B cell (primary cell): ENCODE measurements at places on chromosomes 3 and 15. TPM values are rescaled to one million over a fixed set of nuclear protein-coding genes. Genes with fewer than 3 reads are reported as not detected.

- H3K4me3 ChIP-seq: no peak overlapping the region
- H3K27me3 ChIP-seq: no peaks in the 10 kb centered on the region
- H3K27ac ChIP-seq: no peak overlapping the region
- no peaks in the 10 kb centered on the region for H3K4me1 ChIP-seq
- no peak for DNase-seq
These were observed 12.6 kb upstream of the APH1B start for GRCh38 chr15:63264688-63265293.

YEATS2 gene
- polyA plus RNA-seq: 20.2 and 21.8 TPM in 2 replicates

GRCh38 chr3:186311441-186311840, 50.6 kb downstream of the DGKG start:
- DNase-seq: no peak
- no peaks in the 10 kb centered on the region for H3K36me3 ChIP-seq
- no peaks in the 10 kb centered on the region for H3K4me1 ChIP-seq
- H3K4me3 ChIP-seq: no peak overlapping the region
- H3K27ac ChIP-seq: no peak overlapping the region

DNA sequence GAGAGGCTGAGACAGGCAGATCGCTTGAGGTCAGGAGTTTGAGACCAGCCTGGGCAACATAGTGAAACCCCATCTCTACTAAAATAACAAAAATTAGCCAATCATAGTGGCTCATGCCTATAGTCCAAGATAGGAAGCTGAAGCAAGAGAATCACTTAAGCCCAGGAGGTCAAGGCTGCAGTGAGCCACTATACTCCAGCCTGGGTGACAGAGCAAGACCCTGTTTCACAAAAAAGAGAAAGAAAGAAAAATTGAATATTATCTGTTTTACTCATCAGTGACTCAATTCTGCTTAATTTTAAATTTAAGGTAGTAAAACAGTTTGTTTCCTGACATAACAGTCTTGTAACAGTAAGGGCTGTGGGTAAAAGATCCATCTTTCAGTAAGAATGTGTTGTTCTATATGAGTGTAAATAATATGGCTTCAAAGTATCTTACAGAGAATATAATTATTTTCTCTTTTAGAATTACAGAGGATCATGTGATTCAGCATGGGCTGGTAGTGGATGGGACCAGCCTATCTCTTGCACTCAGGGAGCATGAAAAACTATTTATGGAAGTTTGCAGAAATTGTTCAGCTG, 85.8 kb downstream of the ATP11B start:
- H3K4me3 ChIP-seq: no peak overlapping the region
- no peak for DNase-seq
- H3K27ac ChIP-seq: no peak overlapping the region

DNA sequence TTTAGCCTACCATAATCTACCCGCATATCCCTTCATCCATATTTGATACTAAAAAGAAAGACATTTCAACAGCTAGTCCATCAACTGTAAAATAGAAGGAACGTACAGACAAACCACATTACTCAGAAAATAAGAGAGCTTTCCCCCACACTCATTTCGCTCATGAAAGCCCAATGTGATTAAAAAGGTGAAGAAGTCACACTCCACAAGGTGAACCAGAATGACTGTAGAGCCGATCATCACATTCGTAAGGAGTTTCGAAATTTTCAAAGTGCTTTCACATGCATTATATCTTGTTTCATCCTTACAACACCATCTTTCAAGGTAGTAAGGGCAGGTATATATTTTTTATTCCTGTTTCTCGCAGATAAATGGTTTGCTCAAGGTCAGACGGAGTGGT, 225.3 kb downstream of the FOXP1 start:
- DNase-seq: no peak
- H3K27ac ChIP-seq: peak overlapping the region; percentile 87
- H3K4me3 ChIP-seq: no peak overlapping the region
- no peaks in the 10 kb centered on the region for H3K27me3 ChIP-seq

SAMD7 gene
- not detected in 2 replicates for polyA plus RNA-seq

CD80 gene
- polyA plus RNA-seq: 9.3 and 15.0 TPM in 2 replicates

- H3K27me3 ChIP-seq: no peaks in the 10 kb centered on the region
- H3K4me1 ChIP-seq: no peaks in the 10 kb centered on the region
- H3K36me3 ChIP-seq: no peaks in the 10 kb centered on the region
- H3K4me3 ChIP-seq: no peak overlapping the region
- DNase-seq: no peak
These were observed 7.4 kb upstream of the TMPRSS7 start for GRCh38 chr3:112027142-112027541.

PGBD4 gene
- polyA plus RNA-seq: 2.5 and 4.9 TPM in 2 replicates

CDHR4 gene
- 0.18 and 0.33 TPM in 2 replicates for polyA plus RNA-seq

DNA sequence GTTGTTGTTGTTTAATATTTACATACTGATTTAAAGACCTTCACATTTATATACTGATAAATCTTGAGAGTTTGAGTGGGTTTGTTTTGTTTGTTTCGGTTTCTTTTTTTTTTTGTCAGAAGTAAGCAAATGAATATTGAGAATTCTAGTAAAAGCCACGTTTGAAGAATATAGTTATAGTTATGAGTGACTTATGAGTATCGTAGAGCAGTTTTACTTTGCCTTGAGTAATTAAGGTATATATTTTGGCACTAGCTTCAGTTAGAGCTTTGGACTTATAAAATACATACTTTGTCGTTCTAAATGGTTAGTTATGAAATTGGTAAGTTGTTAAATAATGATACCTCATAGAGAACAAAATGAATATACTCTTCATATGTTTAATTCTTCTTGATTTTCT, 27.8 kb downstream of the ATP1B3 start:
- H3K27me3 ChIP-seq: no peaks in the 10 kb centered on the region
- no peak overlapping the region for H3K27ac ChIP-seq
- H3K36me3 ChIP-seq: peaks cover 5% of the 10 kb centered on the region

- H3K4me1 ChIP-seq: peaks cover 10% of the 10 kb centered on the region
- DNase-seq: peak; percentile 58
- no peaks in the 10 kb centered on the region for H3K36me3 ChIP-seq
- H3K4me3 ChIP-seq: no peak overlapping the region
- H3K27me3 ChIP-seq: no peaks in the 10 kb centered on the region
- no peak overlapping the region for H3K27ac ChIP-seq
These were observed 154.4 kb downstream of the TUSC7 start for GRCh38 chr3:116863822-116864589.

DNA sequence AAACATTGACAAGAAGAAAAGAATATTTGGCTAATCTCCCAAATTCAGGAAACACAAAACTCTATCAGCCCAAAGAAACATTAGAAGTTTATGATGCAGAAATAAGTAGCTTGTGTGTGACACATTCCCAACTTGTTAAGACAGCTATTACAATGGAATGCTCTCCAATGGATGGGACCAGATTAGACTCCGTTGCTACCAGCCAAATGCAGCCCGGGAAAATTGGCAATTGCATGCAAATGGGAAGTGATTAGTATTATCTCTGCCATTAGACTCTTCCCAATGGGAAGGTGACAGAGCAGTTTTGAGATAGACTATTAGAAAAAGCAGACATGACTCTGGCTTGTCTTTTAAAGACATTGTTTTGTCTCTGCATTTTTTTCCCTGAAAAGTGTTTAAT, 37.4 kb upstream of the KCNMB2 start:
- H3K4me1 ChIP-seq: no peaks in the 10 kb centered on the region
- H3K27ac ChIP-seq: no peak overlapping the region
- no peaks in the 10 kb centered on the region for H3K27me3 ChIP-seq
- H3K4me3 ChIP-seq: no peak overlapping the region

- H3K4me1 ChIP-seq: no peaks in the 10 kb centered on the region
- H3K27me3 ChIP-seq: peaks cover 13% of the 10 kb centered on the region
- no peak overlapping the region for H3K27ac ChIP-seq
- no peak overlapping the region for H3K4me3 ChIP-seq
These were observed 128.4 kb upstream of the SMAD3 start for GRCh38 chr15:66936861-66937582.

GRCh38 chr15:34650177-34650576, 66.7 kb upstream of the GOLGA8B start:
- peaks cover 2% of the 10 kb centered on the region for H3K27me3 ChIP-seq
- H3K4me3 ChIP-seq: no peak overlapping the region
- H3K27ac ChIP-seq: no peak overlapping the region
- no peaks in the 10 kb centered on the region for H3K36me3 ChIP-seq
- no peaks in the 10 kb centered on the region for H3K4me1 ChIP-seq

GRCh38 chr3:94716326-94717018, 653.6 kb downstream of the NSUN3 start:
- H3K36me3 ChIP-seq: no peaks in the 10 kb centered on the region
- no peak for DNase-seq
- no peak overlapping the region for H3K4me3 ChIP-seq

CCDC174 gene
- 9.9 and 25.6 TPM in 2 replicates for polyA plus RNA-seq

TGM5 gene
- not detected in 2 replicates for polyA plus RNA-seq

GRCh38 chr3:17632401-17633100, 109.9 kb downstream of the TBC1D5 start:
- no peak overlapping the region for H3K4me3 ChIP-seq
- no peak overlapping the region for H3K27ac ChIP-seq
- H3K4me1 ChIP-seq: no peaks in the 10 kb centered on the region
- H3K36me3 ChIP-seq: no peaks in the 10 kb centered on the region
- DNase-seq: no peak
- H3K27me3 ChIP-seq: no peaks in the 10 kb centered on the region

DNA sequence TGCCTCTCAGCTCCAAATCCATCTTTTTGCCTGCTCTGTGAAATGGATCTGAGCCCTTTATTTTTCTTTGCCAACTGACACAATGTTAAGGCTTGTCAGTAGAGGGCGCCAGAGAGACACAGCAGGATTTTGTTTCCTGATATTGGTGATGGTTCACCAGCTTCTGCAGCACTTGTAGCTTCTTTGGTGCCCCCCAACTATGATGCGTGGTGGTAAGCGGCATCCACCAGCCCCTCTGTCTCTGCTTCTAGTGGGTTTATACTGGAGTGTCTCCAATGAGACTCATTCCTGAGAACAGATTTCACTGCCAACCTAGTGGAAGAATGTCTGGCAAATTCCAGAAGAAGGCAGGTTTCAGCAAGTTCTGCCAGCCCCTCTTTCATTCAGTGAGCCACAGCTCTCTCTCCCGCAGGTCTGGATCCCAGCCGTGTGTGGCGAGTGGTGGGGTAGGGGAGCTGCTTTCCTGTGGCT, 471.9 kb upstream of the FRG2C start:
- peak; percentile 24 for DNase-seq
- no peaks in the 10 kb centered on the region for H3K27me3 ChIP-seq
- no peak overlapping the region for H3K4me3 ChIP-seq
- no peaks in the 10 kb centered on the region for H3K4me1 ChIP-seq

GRCh38 chr3:133050891-133051290, 12.7 kb downstream of the TMEM108 start:
- no peaks in the 10 kb centered on the region for H3K27me3 ChIP-seq
- H3K4me1 ChIP-seq: no peaks in the 10 kb centered on the region
- H3K4me3 ChIP-seq: no peak overlapping the region
- no peaks in the 10 kb centered on the region for H3K36me3 ChIP-seq

RMDN3 gene
- 11.6 and 12.4 TPM in 2 replicates for polyA plus RNA-seq

DNA sequence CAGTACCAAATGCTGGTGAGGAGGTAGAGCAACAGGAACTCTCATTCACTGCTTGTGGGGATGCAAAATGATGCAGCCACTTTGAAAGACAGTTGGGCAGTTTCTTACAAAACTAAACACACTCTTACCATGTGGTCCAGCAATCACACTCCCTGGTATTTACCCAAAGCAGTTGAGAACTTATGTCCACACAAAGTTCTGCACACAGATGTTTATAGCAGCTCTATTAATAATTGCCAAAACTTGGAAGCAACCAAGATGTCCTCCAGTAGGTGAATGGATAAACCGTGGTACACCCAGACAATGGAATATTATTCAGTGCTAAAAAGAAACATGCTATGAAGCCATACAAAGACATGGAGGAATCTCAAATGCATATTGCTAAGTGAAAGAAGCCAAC, 139.1 kb upstream of the SLC6A11 start:
- no peak for DNase-seq
- no peak overlapping the region for H3K4me3 ChIP-seq
- no peaks in the 10 kb centered on the region for H3K4me1 ChIP-seq
- no peak overlapping the region for H3K27ac ChIP-seq
- H3K27me3 ChIP-seq: no peaks in the 10 kb centered on the region

- no peak overlapping the region for H3K27ac ChIP-seq
- no peak for DNase-seq
- H3K36me3 ChIP-seq: no peaks in the 10 kb centered on the region
- H3K4me1 ChIP-seq: no peaks in the 10 kb centered on the region
These were observed 938.4 kb upstream of the SEMA6D start for GRCh38 chr15:46778876-46779275.

GRCh38 chr15:50685191-50685975, 1.2 kb downstream of the TRPM7 start:
- peak overlapping the region; percentile 100 for H3K27ac ChIP-seq
- H3K36me3 ChIP-seq: peaks cover 6% of the 10 kb centered on the region
- no peak for DNase-seq

DNA sequence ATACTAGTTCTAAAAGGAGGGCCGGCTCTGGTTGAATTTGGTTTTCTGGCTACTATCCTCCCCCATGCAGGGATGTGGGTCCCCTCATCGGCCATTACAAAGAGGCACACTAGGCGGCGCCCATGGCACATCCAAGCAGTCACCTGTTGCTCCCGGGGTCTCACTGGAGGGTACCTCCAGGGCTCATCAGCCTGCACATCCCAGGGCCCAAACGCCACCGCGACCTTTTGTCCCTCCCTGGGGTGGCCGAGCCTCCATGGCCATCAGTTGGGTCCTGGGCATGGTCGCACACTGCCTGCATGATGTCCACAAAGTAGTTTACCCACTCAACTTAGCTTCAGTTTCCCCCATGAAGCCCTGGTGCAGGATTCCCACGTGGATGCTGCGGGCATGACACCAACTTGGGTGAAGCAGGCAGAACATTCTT, 28.3 kb downstream of the IDH3A start:
- no peaks in the 10 kb centered on the region for H3K27me3 ChIP-seq
- H3K36me3 ChIP-seq: no peaks in the 10 kb centered on the region
- H3K27ac ChIP-seq: no peak overlapping the region
- peak; percentile 38 for DNase-seq
- no peak overlapping the region for H3K4me3 ChIP-seq
- H3K4me1 ChIP-seq: peaks cover 29% of the 10 kb centered on the region

FBXO45 gene
- polyA plus RNA-seq: 0.98 and 1.4 TPM in 2 replicates

GRCh38 chr3:97694876-97695275, 69.7 kb upstream of the ARL6 start:
- DNase-seq: no peak
- H3K36me3 ChIP-seq: no peaks in the 10 kb centered on the region

DNA sequence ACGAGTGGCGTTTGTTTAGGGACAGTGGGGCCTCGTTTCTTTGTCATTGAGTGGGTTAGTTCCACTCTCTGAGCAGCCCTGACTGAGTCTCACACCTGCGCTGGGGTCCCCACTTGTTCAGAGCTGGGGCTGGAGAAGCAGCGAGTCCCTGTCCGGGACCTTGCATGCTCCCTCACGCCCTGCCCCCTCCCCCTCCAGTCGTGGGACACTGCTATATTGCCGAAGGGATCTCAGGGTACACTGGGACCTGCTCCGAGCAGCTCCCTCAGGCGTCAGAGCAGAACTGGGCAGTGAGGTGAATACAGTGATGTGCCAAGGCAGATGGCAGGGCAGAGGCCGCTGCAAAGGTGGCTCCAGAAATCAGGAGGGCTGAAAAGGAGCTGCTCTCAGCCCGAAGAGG, 59.9 kb upstream of the KLF13 start:
- DNase-seq: no peak
- peak overlapping the region; percentile 2 for H3K4me3 ChIP-seq
- peak overlapping the region; percentile 77 for H3K27ac ChIP-seq
- H3K36me3 ChIP-seq: no peaks in the 10 kb centered on the region
- H3K4me1 ChIP-seq: peaks cover 74% of the 10 kb centered on the region

GRCh38 chr15:34760909-34761308, 6.1 kb upstream of the GJD2 start:
- H3K4me3 ChIP-seq: no peak overlapping the region
- H3K4me1 ChIP-seq: no peaks in the 10 kb centered on the region
- no peak for DNase-seq
- H3K36me3 ChIP-seq: no peaks in the 10 kb centered on the region
- peaks cover 8% of the 10 kb centered on the region for H3K27me3 ChIP-seq
- H3K27ac ChIP-seq: no peak overlapping the region

ANKRD63 gene
- polyA plus RNA-seq: not detected in 2 replicates
